ENCODE measurements at places on chromosomes 4 and X.

- DNase-seq: no peak
Measured at GRCh38 chr4:88600176-88600838, 8.0 kb downstream of the HERC3 start.

DNA sequence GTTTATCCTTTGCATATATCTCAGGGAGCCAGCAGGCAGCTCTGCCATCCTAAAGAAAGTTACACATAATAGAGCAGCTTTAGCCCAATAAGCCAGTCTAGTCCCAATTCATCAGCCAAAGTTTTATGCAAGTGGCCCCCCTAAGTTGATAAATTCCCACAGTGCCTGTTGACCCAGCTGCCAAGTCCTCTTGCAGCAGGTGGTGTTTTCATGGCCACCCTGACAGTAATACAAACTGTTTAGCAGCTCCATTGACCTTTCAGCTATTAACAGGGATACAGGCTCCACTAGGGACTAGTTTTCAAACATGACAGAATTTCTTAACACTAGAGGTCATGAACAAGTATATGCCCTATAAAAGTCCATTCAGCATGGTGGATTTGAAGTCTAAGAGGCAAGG, 77.5 kb downstream of the HHIP start:
- no peak for DNase-seq

DNA sequence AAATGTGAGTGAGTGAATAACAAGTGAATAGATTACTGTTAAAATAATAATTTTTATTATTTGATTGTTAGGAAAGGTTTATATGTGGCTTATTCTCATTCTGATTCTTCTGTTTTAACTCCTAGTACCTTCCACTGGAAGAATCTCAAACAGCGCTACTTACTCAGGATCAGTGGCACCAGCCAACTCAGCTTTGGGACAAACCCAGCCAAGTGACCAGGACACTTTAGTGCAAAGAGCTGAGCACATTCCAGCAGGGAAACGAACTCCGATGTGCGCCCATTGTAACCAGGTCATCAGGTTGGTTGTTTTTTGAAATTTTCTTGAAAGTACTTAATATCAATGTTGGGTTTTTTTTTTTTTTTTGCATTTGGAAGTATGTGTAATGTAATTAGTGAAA, 117.6 kb upstream of the BMPR1B start:
- no peak for DNase-seq

DNA sequence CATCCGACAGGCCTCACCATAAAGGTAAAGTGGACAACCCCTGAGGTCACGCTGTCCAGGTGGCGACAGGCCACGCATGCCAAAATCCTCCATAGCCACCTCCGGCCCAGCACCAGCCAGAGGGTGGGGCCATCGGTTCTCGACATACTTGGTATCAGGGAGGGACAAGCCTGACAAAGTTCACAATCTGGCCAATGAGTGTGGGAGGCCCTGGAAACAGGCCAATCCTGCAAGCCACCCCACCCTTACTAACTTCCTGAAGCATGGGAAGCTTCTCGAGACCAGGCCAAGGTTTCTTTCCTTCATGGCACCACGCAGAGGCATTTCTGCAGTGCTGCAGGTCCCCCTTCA, 73.8 kb downstream of the MTMR1 start:
- no peak for DNase-seq

DNA sequence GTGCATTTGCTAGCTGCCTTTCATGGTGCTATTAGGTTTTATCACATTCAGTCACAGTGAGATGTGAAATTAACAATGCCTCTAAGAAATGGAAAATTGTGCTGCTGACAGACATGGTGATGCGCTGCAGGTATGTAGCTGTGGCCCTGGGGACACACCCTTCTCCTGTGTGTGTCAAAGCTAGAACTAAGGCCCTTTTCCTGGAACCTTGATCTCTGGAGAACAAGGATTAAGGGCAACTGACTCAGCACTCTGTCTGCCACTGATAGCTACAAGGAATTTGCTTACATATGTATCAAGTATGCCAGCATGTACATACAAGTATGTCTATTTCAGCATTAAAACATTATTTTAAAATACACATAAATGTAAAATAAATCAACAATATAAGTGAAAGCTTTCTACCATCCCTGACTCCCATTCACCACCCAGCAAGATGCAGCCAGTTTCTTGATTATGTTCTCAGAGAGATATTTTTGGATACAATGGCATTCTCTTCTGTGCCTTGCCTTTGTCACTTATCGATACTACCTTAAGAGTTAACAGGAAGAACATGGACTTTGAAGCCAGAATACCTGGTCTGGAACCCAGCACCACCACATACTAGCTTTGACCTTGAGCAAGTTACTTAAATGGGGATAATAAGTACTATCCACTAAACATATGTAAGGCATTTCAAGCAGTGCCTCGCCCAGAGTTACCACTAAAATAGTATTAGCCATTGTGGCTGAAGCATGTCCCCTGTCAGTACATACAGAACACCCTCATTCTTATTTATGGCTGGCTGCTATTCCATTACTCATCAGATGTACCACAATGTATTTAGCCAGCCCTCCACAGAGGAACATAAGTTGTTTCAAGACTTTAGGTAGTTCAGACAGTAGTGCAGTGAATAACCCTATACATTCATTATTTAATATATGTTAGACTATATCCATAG, 68.5 kb downstream of the NPNT start:
- no peak for DNase-seq

DNA sequence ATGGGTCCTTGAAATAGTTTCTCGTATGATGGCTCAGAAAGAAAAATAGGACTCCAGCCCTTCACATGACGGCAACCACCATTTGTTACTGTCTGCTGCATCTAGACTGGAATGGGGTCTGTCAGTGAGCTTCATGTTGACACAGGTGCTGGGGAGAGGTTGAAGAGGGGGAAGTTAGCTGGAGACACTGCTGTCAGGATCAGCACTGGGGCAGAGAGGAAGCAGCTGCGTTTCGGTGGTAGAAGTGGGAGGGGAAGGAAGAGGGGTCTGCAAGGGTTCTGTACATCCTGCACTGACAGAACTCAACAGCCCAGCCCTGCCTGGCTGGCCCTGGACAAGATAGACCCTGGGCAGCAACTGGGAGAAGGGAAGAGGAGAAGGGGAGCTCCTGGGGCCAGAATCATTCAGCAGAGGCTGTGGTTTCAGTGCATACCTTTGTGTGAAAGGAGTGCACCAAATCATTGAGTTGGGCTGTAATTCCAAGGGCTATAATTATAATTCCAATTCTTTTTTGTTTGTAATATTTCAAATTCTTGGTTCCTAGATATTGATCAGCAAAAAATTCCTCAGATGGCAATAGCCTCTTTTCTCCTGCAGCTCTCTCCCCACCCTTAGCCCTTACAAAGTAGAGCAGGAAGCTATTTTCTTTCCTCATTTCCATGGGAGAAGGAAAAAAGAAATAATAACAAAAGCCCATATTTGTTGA, 119.4 kb upstream of the C1GALT1C1 start:
- DNase-seq: no peak

DNA sequence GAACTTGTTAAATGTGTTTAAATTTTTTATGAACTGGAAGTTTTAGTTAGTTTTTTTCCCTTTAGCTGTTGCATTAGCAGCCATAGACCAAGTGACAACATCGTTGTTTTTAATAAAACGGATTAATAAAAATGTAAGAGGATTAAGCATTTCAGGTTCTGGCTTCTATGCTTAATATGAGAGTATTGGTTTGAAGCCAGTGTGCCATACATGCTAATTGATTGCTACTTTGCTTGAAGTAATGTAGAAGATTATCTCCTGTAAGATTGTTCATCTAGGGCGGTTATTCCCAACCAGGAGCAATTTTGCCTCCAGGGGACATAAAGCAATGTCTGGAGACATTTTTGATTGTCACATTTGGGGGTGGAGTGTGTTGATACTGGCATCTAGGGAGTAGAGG, 54.3 kb downstream of the TLL1 start:
- DNase-seq: no peak

GRCh38 chr4:7398788-7399439, 35.8 kb downstream of the PSAPL1 start:
- no peak for DNase-seq

GRCh38 chr4:73418677-73419076, 14.6 kb downstream of the ALB start:
- no peak for DNase-seq

DNA sequence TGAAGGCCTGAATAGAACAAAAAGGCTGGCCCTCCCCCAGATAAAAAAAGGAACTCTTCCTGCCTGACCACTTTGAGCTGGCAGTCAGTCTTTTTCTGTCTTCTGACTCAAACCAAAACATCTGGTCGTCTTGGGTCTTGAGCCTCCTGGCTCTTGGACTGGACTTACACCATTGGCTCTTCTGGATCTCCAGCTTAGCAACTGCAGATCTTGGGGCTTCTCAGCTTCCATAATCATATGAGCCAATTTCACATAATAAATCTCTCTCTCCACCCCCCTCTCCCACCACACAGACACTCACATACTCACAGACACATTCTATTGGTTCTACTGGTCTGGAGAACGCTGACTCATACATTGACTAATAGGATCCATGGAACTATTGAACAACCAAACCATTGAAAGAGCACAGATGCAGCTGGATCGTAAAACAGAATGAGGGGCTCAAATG, 15.6 kb upstream of the CWH43 start:
- no peak for DNase-seq

- no peak for DNase-seq
Measured at GRCh38 chr4:140374130-140374477, 658 bp downstream of the SCOC start.

DNA sequence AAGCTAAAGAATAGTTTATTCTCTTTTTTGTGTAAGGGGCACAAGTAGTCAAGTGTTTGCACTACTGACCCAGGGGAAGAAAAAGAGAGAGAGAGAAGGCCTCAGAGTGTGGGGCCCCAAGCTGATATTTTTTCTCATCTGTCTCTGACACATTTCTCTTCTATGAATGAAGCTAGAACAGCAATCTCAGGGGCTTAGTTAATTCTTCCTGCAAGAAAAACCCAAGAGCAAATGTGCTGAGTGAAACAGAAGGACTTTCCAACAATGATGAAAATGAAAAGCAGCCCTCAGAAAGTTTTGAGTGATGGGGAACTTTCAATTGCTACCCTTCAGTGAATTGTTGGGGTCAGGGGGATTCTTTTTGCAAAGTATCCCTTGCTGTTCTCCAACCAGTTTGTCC, 9.2 kb upstream of the MSN start:
- DNase-seq: no peak

DNA sequence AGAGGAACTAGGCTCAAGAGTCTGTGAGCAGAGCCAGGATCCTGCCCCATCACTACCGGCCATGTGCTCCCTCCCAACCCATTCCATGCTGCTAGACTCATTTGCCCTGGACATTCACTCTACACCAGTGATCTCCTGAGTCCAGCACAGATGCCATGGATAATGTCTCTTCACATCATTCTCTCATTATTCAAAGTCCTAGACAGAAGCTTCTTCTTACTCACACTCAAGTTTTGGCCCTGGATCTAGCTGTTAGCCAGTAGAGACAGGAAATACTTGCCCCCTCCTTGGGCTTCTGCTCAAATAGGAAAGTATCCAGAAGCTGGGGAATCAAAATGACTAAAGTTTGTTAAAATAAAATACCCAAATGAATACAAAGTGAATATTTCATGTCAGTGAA, 266.8 kb upstream of the LDB2 start:
- no peak for DNase-seq

DNA sequence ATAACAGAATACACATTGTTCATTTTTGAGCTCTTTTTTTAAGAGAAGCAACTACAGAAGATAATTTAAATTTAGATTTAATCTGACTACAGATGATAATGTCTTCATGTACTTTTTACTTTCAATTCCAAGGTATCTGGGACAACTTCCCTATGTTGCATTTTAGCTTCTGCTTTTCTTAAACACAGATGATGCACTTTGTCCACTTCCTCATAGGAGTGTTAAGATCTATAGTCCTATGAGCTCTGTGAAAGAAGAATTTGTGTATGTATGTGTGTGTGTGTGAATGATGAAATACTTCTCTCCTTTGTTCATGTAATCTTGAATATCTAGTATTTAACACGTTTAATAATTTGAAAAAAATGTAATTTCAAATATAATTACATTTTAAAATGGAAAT, 5.3 kb upstream of the FHIP1A start:
- no peak for DNase-seq

DNA sequence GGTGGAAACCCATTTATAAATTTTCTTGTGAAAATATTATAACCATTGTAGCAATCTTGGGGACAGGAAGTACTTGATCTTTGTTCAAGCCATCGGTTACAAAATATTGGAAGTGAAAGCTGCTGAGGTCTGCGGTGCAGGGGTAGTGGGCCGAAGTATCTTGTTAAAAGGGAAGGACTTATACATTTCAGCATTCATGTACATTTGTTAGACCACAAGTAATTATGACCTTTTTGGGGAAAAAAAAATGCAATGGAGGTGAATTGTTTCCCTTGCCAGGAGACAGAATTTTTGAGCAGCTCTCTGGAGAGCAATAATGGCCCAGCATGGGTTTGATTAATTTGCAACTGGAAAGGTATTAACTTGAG, 121.3 kb downstream of the EGF start:
- no peak for DNase-seq

DNA sequence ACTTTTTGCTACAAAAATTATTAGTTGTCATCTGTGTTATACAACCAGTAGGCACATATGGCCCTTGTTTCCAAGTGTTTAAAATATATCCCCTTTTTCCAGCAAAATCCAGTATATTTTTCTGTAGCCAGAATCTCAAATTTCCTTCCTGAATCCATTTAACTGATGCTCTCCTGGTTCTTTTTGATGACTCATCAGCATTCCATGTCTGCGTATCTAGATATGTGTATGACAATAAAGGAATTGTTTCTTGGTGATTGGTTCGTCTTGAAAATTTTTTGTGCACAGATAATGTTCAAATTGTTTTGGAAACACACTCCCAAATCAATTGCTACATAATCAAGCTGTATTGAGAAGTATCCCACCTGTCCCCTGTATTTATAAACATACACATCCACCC, 98.3 kb downstream of the ITM2A start:
- no peak for DNase-seq

- no peak for DNase-seq
Measured at GRCh38 chr4:165929662-165930061, 56.6 kb downstream of the TLL1 start.

- DNase-seq: no peak
Measured at GRCh38 chrX:120144178-120144844, 14.1 kb upstream of the RHOXF2 start.

GRCh38 chr4:88570001-88570400, 22.3 kb upstream of the HERC3 start:
- DNase-seq: no peak

DNA sequence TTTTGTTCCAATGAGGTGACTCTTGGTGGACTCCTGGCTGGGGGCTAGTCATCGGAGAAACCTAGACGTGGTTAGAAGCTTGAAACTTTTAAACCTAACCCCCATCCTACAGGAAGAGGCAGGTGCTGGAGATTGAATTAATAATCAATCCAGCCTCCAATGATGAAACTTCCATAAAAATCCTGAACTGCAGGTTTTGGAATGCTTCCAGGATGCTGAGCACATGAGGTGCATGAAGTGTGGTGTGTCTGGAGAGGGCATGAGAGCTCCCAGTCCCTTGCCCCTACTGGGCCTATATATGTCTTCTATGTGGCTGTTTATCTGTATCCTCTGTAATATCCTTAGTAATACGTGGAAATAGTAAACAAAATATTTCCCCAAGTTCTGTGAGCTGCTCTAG, 90.7 kb upstream of the PDHA2 start:
- no peak for DNase-seq

- peak; percentile 72 for DNase-seq
Measured at GRCh38 chrX:154458116-154458953, at the start of gene PLXNA3. Gene PLXNA3, plus strand, starts transcription at chrX:154458281. Its CDS starts 1,903 bp downstream, at chrX:154460184.
